ENCODE measurements at places on chromosomes 12 and 14.

- no peak for DNase-seq
Measured at GRCh38 chr14:87434680-87435079, 558.3 kb downstream of the GALC start.

GRCh38 chr12:87253157-87253556 lies 776.0 kb downstream of the C12orf50 start:
- peak; percentile 44 for DNase-seq

GRCh38 chr14:80634106-80634758 lies 307.3 kb downstream of the CEP128 start:
- no peak for DNase-seq

DNA sequence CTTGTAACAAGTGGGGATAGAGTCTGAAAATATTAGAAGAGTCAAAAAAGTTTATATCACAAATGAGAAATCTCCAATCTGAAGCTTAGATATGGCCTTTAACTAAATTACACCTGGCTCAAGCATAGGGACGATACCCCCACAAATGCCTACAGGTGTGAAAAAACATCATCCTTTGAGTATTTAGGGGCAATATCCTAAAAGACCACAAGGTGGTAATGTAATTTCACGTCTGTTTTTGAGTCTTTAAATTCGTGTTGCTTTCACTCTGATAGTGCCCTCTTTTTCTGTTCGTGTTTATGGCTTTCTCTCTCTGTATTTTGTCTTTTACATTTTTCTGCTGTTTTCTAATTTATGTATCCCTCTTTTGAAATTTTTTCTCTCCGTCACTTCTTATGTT lies 84.3 kb downstream of the ETNK1 start:
- DNase-seq = peak; percentile 29

DNA sequence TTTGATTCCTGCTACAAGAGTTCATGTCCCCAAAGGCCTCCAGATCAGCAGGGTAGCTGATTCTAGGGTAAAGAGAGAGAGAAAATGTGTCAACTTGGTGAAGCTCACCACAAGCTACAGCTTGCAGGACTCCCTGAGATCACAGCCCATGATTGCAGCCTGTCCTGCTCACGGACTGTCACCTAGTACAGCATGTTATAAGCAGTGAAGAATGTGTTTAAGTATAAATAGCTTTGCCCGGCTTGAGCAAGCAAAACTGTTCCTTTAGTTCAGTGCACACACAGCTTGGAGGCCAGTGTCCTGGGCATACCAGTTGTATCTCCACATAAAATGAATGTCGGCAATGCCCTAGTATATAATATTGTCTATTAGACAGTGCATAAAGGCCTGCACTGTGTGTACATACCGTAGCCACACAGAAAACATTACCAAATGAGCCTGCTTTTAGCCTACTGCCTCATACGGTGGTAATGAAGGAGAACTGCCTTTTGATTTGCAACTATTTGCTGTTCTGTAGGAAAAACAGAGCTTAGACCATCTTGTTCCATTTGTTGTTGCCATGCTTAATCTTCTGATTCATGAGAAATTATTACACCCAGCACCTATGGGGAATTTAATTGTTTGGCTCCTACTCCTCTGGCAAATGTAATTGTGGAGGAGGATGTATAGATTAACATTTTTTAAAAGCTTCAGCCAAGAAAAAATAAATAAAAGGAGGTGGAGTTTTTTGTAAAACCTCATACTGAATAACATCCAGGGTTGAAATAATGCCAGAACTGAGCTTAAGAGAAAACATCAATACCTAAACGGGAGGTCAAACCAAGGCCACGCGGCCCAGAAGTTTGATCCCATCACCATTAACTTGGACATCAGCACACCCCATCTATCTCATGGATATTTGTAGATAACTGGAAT lies 108.1 kb upstream of the G2E3 start:
- no peak for DNase-seq

DNA sequence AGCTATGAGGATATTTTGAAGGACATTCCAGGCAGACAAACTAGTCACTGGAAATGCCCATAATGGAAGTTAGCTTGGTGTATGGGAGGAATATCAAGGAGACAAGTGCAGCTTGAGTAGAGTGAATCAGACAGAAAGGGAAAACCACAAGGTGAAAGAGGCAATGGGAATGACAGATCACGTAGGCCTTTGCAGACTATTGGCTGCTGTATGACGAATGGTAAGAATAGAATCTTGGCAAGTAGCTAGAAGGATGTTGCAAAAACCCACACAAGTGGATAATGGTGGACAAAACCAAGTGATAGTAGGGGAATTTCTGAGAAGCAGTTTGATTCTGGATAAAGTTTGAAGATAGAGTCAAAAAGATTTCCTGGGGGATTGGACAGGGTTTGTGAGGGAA lies 196.9 kb upstream of the NOVA1 start:
- DNase-seq = peak; percentile 67

DNA sequence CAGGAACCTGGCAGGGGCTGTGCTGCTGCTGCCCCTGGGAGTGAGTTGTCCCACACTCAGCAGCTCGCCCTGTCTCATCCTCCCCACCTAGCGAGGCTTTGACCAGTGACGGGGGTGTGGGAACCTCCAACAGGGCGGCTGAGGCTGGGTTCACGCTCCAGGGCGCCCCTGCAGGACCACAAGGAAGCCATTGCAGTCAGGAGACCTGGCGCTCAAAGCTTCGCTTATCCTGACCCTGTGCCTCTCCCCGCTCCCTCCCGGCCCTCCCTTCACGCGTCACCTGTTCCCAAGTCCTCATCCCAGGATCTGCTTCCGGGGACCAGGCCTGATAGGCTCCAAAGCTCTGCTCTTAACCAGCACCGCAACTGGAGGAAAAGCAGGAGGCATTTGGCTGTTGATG lies 272.0 kb upstream of the SFSWAP start:
- DNase-seq = no peak
